Cardiac septum (tissue), 1 donor: ENCODE measurements at places on chromosomes 6 and 20. TPM values are rescaled to one million over a fixed set of nuclear protein-coding genes. Genes with fewer than 3 reads are reported as not detected.

DNA sequence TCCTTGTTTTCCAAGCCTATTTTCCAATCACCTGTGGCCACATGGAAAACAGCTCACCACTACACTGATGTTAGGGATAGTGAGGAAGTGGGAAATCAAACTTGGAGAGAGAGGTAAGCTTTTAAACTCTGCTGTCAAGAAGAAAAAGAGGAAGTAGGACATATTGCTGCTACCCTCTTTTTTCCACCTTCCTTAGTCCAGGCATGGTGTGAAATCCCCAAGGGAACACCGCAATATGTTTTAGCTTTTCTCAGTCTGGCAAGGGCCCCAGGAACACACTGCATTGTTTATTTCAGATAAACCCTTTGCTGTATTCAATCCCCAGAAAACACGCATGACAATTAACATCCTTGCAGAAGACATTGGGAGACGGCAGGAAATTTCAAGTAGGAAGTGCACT is 61.3 kb downstream of the HS3ST5 start:
- DNase-seq, result no peak

DNA sequence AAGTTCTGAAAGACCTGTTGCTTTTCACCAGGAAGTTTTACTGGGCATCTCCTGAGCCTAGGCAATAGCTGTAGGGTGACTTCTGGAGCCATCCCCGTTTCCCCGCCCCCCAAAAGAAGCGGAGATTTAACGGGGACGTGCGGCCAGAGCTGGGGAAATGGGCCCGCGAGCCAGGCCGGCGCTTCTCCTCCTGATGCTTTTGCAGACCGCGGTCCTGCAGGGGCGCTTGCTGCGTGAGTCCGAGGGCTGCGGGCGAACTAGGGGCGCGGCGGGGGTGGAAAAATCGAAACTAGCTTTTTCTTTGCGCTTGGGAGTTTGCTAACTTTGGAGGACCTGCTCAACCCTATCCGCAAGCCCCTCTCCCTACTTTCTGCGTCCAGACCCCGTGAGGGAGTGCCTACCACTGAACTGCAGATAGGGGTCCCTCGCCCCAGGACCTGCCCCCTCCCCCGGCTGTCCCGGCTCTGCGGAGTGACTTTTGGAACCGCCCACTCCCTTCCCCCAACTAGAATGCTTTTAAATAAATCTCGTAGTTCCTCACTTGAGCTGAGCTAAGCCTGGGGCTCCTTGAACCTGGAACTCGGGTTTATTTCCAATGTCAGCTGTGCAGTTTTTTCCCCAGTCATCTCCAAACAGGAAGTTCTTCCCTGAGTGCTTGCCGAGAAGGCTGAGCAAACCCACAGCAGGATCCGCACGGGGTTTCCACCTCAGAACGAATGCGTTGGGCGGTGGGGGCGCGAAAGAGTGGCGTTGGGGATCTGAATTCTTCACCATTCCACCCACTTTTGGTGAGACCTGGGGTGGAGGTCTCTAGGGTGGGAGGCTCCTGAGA is at the start of gene HFE:
Gene HFE, plus strand, starts transcription at position 146 of the 832 bp plus-strand sequence. Its CDS starts 12 bp downstream, at position 158.
- no peak for DNase-seq

DNA sequence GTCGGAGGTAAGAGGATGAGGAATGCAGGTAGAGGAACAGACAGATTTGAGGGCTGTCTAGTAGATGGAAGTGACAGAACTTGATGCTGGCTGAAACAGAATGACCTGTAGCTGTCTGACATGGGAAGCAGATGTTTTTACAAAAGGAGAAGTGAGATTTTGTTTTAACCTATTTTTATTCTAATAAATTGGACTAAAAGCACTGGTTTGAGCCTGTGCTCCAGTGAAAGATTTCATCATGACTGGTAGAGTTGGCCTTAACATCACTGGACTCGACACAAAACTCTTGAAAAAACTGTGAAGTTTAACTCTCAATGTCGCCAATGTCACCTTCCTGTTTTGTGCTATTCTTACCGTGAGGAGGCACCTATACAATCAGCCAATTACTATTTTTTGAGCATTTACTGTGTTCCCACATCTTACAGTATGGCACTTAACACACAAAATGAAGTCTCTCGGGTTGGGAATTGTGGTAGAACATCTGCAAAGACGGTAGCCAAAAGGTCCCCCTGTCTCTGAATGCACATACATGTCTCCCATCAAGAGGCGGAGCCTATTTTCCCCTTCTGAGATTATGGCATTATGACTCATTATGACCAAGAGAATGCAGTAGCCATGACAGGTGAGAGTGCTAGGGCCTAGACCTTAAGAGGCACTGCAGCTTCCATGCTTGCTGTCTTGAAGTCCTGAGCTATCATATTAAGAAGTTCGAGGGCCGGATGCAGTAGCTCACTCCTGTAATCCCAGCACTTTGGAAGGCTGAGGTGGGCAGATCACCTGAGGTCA is 93.2 kb downstream of the FOXF2 start:
- DNase-seq, result no peak

DNA sequence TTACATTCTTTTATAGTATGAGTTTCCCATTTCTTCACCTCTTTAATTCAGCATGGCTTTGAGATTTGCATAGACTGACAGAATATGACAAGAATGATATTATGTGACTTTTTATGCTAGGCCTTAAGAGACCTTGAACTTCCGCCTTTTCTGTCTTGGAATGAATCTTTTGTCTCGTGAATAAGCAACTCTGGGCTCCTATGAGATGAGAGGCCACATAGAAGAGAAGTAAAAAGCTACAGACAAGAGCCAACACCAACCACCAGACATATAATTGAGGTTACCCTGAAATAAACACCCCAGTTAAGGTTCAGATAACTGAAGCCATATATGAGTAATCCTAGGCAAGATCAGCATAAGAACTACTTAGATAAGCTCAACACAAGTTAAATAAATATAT is 600.8 kb downstream of the MEI4 start:
- no peak for DNase-seq

The EMILIN3 gene
- total RNA-seq, result 0.51 TPM

The PPIL6 gene
- 1.2 TPM for total RNA-seq

The SLC22A16 gene
- not detected for total RNA-seq
